Activated effector memory CD4-positive, alpha-beta T cell treated with Interleukin-2 at 50 U/mL for 16 hours (primary cell): ENCODE measurements at places on chromosomes 5 and 9.

DNA sequence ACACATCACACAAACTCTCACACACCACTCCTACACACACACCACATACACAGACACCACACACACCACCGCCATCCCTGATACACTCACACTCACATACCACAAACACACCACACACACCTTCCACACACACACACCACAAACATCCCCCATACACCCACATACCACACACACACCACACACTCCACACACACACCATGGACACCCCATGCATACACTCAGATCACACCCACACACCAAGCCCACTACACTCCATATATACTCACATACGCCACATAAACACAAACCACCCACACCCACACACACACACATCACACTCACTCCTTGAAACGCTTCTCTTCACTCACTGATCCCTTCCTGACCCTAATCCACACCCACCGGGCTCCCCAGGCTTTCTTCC lies 9.1 kb upstream of the ANKRD18A start:
- DNase-seq: no peak

DNA sequence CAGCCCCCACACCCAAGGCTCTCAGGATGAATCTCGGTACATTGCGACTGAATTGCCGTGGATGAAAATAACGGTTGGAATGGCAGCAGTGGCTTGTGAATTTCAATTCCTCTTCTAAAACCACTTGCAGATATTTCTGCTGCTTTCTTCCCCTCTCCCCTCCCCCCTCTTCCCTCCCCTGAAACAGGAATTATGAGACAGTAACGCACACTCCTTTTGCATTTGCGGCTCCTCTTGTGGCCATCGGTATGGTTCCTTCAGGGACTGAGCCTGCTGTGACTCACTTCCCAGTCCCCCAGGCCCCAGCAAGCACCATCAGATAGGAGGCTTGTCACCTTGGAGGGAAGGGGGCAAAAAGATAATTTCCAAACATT lies 9.7 kb downstream of the DCANP1 start:
- DNase-seq: no peak

DNA sequence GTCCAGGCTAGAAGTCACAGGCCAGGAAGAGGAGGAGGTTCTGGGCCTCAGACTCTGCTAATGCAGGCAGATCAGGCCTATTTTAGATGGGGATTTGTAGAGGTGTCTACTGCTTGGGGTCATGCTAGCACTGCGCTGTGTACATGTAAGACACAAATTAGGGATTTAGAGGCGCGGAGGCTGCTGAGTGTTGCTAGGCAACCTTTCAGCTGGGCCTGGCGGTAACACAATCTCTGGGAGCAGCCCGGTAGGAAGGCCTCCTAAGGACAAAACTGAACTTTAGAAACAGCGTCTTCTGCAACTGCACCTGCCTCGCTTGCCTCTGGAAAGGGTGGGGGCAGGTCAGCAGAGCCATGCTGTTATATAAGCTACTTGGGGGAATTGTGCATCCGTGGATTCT lies 147.9 kb downstream of the MACROH2A1 start:
- no peak for DNase-seq

DNA sequence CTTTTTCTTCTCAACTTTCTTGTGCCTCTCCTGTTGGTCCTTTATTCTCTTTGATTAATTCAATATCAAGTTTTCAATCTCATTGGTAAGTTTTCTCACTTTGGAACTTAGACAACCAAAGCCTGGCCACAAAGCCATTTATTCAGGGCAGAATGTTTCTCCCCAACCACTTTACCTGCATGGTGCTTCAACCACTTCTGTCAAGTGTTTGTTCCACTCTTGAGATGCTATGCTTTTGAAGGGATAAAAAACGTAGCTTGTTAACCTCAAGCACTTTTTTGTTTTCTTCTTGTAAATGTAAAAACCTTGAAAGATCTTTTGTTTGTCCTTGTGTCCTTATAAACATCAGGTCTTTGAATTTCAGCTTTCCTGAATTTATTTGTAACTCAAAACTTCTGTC lies 966.7 kb downstream of the MAT2B start:
- DNase-seq: no peak

DNA sequence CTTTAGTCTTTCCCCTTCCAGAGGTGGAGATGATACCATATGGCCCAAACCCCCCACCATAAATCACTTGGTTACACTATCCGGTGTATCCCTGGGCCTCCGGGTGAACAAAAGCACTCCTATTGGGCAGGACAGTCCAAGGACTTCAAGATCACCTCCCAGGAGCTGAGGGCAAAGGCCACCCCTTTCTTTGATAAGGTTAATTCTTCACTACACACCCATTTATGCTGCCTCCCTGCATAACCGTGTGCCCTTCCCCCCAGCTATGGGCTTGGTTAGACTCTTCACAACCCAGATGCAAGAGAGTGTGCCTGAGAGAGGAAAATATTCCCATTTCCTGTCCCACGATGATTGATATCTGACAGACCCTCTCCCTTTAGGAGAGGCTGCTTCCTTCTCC lies 64.8 kb upstream of the PRRC1 start:
- no peak for DNase-seq

GRCh38 chr5:39446231-39446630 lies 21.5 kb upstream of the DAB2 start:
- DNase-seq: no peak

DNA sequence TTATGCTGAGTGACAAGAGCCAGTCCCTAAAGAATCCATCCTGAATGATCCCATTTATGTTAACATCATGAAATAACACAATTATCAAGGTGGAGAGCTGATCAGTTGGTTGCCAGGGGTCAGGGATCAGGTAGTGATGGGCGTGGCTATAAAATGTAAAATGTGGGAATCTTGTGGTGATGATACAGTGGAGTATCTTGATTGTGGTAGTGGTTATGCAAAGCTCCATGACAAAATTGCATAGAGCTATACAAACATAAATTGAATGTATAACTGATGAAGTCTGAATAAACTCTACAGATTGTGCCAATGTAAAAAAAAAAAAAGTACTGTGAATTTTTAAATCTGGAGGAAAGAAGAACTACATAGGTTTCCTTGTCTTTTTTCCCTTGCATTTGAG lies 104.6 kb upstream of the SPATA31C2 start:
- no peak for DNase-seq

GRCh38 chr9:27209034-27209433 lies 87.9 kb downstream of the EQTN start:
- DNase-seq: no peak
